AML-193 (cell line): ENCODE measurements at places on chromosomes 6 and 20.

DNA sequence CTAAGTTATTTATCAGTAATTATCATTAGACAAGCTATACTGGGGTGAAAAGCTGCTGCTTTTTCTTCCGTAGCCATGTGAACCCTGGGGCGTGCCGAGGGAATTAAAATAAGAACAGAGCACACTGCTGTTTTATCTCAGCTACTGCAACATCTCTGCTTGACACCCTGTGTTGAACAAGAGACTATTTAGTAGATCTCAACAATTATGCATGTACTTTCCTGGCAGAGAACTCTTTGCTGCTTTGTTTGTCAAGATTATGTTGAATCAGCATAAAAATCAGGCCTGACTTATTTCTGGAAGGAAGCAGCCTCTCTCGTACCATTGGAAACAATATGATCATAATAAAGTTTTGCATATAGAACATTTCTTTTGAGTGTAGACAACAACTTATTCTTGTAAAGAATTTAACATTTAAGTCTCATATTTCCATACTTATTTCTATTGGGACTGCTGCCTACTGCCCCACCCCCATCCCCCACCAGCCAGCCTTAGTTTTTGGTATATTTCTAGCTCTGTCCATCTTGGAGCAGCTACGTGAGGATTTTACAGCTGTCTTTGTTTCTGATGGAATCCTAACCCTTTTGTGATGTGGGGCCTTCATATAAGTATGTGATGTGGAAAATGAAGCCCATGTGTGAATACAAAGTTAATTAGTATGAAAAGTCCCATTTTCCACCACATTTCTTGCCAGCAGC is 1011.4 kb downstream of the KIF16B start:
- no peak for DNase-seq

- no peak for DNase-seq
Measured at GRCh38 chr6:128172081-128172480, 271.2 kb upstream of the THEMIS start.

- DNase-seq: no peak
Measured at GRCh38 chr20:22389836-22390542, 194.4 kb downstream of the FOXA2 start.

DNA sequence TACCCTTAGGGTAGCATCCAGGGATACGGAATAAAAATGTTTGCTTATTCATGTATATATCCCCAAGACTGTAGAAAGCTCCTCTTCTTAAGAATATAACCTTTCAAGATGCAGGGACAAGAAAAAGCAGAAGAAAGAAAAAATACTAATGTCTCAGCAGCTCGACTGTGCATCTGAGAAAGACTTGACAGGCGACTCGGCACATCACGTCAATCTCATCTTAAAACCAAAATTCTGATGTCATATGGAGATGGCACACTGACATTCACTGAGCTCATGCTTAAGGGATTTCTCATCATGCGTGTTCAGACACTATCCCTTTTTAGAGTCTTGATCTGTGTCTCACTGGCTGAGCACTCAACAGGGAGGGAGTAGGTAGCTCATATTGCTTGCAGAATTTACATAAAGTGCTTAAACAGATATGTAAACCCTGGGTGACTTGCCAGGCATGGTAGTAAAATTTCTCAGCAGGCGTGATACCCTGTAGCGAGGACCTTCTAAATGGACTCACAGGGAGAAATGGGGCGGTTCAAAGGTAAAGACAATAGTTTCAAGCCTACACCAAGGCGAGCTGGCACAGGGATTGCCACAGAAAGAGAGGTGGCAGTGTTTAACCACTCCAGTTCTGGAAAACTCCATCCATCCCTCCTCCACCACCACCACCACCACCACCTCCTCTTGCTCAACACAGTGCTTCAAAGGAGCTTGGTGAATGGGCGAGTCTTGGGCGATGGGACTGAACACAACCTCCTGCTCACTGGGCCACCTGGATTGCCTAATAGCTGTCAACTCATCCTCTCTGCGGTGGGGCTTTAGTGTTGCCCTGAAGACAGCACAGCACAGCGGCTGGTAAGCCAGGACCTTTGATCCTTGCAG is 330.5 kb downstream of the TFAP2A start:
- DNase-seq: peak; percentile 51

DNA sequence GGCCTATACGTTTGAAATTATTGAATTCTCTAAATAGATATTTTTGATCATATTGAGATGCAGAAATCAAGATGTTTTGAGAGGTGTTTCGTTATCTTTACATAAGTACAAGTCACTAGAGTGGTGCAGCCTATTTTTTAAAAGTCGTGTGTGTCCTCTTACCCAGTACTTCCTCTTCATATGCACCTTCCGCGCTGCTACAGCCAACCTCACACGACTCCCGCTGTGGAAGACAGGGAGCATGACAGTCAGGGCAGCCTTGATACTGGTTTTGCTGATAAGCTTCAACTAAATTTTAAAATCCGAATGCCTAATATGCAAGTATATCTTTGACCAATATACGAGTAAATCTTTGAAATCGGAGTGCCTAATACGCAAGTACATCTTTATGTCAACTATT is 16.3 kb downstream of the ROS1 start:
- DNase-seq: no peak

- DNase-seq: peak; percentile 62
Measured at GRCh38 chr6:145028144-145028818, 707.0 kb downstream of the EPM2A start.
